HTR-8/SVneo (cell line): ENCODE measurements at places on chromosomes 16 and 17.
A peak's percentile ranks its signal among the peaks of the same experiment; 100 is the strongest.

GRCh38 chr16:72736074-72736473 is 311.9 kb downstream of the ZFHX3 start:
- no peak for DNase-seq

GRCh38 chr16:55225972-55226542 is 97.9 kb upstream of the IRX6 start:
- no peak for DNase-seq

DNA sequence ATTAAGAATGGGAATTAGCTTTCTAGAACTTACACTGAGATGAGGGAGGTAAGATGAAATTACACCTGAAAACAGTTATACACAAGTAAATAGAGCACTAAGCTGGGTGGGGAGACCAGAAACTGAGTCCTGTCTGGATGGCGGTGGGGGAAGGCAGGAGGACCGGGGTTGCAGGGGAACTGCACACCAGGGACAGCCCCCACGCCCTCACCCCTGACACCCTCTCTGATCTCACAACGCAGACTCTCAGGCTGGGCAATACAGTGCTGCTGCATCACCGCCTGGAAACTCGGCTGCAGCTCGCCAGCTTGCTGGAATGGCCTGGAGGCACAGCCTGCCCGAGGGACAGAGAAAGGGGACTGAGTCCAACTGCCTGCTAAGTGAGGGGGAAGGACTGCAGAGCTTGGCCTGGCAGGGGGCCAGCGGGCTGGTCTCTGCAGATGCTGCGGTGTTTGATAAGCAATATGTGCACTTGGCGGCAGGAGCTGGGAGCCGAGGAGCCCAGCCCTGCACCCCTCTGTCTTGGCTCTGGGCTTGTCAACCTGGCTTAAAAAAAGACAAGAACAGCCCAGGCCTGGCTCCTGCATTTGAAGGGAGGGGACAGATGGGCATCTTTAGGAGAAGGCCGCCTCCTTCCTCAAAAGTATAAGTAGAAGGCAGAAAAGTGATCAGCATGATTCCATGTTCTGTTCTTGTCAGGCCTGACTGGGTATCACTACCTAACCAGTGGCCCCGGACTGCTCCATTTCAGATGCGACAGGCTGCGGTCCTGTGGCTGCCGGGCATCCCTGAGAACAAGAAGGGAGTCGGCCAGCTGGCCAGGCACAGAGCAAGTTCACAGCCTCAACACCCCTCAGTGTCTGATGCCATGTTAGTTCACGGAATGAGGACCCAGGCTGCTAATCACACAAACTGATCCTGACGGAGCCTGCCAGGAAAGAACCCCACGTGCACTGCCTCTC is 30.2 kb downstream of the SPHK1 start:
- no peak for DNase-seq

- no peak for DNase-seq
Observed at GRCh38 chr16:52578007-52578828, 31.3 kb upstream of the TOX3 start.

DNA sequence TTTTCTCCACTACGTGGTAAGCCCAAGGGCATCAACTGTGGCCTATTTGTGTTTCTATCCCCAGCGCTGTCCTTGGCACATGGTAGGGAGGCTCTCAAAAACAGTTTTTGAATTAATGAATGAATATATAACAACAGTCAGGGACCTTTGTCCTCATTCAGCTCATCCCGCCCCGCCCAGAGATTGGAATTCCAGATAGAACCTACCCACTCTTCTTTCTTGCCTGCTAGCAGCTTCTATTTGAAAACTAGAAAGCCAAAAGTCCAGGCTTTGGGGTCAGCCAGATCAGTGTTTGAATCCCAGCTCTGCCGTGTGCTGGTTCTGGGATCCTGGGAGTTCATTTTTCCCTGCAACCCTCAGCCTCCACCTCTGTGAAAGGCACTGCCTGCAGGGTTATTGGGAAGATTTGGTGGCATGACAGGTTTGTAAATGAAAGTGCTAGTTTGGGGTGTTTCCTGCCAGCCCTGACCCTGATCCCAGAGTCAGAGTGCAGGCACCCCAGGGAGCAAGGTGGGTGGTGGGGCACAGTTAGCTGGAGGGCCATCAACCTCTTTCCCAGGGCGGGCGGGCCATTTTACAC is 4.5 kb downstream of the NHERF1 start:
- no peak for DNase-seq

- DNase-seq: no peak
Observed at GRCh38 chr16:87320510-87321227, 3.5 kb upstream of the C16orf95 start.

DNA sequence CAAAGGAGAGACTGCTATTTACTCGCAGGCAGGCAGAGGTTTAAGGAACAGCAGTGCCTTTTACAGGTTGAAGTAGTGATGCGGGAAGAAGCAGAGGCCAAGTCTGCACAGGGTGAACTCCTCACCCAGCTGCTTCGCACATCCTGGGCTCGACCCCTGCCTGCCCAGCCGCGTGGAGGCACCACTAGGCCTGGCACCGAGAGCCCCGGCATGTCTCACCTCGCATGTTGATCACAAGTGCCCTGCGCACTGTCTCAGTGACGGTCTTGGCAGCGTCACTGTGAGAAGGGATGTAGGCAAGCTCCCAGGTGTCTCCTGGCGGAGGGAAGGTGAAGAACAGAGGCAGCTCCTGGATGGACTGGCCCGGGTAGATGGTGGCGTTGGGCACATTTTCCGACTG is 14.7 kb downstream of the ABCA3 start:
- no peak for DNase-seq

- no peak for DNase-seq
Observed at GRCh38 chr17:602436-602835, 112.2 kb downstream of the VPS53 start.

DNA sequence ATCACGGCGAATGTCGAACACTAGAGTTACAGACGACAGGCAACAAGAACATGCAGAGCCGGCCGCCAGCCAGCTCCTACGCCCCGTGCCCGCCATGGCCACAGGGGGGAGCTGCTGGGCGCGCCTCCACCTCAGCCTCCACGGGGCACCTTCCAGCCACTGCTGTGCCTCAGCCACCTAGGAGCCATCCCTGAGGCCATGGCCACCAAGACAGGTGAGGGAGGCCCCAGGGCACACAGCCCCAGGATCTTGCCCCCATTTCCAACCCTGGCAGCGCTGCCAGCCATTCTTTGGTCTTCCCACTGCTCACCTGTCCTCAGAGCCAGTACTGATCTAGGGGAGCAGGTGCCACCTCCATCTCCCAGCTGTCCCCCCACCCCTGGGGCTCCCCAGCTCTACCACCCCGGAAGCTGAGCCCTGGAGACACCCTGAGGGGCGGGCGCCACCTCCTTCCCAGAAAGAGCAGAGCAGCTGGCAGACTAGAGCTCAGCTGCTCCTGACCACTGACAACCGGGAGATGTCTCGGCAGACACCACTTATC is 11.8 kb downstream of the GNPTG start:
- DNase-seq: peak; percentile 65

DNA sequence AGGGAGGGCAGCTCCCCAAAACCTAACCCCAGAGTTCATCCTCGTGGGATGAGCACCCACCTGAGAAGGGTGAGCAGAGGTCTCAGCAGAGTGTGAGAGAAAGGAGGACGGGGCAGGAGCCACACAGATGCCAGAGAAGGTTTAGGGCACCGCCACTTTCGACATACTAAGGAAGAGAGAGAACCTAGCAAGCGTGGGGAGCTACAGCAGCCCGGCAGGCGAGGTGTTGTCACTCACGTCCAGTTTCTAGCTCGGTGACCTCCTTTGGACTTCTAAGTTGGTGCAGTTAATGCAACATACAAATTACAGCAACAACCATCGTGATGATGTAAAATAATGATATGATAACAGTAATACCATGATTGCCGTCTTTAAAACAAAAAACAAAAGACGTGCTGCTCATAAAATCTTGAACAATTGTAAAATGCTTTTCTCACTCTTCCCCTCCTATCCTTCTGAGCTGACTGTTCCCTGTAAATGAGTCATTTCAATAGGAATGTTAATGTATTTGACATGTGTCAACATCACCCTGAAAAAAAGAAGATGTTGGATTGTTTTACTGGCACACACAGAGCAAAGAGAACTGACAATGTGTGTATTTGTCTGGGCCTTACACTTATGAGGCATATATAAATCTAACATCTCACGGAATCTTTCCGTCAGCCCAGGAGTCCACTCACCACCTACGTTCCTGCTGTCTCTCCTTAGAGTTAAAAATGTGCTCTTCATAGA is 158.2 kb upstream of the MAF start:
- DNase-seq: no peak

GRCh38 chr16:85958731-85959130 is 59.8 kb downstream of the IRF8 start:
- no peak for DNase-seq

GRCh38 chr17:34592002-34592401 is 12.6 kb downstream of the TMEM132E start:
- no peak for DNase-seq

DNA sequence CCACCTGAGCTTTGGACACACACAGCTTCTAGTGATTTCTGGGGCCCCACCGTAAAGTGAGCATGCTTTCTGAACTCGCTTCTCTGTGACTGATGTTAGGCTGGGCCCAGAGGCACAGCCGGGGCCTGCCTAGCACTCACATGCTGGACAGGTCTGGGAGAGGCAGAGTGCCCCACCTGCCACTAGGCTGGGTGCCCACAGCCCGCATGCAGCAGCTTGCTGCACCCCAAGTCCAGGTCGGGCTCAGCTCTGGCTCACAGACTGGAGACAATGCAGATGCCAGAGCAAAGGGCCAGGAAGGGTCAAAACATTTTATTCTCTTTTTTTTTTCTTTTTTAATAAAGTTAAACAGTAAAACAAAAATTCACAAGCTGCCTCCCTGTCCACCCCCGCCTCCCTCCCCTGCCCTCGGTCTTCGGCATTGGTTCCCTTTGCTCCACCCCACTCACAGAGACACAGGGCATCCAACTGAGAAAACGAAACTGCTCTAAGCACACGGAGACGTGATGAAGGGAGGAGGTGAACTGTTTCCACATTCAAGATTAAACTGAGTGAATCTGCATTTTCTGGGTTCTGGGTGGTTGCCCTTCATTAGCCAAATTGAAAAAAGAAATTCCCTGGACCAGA is 9.7 kb downstream of the CNP start:
- no peak for DNase-seq

DNA sequence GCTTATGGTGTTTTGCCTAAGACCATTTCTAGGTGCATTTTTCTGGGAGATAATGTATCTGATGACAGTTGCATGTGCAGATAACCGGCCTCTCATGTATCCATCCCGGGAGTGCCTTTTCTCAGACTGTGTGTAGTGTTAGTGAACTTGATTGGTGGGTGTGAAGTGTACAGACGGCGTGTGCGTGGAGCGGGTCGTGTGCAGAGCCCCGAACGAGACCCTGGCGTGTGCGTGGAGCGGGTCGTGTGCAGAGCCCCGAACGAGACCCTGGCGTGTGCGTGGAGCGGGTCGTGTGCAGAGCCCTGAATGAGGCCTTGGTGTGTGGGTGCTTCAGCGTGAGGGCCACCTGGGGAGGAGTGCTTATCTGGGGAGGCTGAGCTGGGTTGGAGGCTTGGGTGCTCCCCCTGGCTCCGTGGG is 28.9 kb upstream of the ZNF750 start:
- DNase-seq: no peak

DNA sequence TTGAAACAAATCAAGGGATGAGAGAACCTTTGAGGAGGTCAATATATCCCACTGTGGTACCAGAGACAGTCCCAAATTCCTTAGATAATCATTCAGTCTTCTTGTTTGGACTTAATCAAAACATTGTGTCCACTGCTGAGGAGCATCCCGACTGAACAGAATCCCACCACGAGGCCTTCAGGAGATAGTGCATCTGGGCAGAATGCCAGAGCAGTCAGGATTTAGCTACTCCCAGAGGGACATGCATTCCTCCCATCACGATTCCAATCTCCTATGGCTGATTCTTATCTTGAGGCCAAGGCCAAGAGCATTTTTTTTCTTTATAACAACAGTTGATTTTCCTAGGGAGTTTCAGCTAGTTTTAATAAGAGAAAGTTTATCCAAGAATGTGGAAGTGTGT is 87.4 kb upstream of the COX10 start:
- no peak for DNase-seq

DNA sequence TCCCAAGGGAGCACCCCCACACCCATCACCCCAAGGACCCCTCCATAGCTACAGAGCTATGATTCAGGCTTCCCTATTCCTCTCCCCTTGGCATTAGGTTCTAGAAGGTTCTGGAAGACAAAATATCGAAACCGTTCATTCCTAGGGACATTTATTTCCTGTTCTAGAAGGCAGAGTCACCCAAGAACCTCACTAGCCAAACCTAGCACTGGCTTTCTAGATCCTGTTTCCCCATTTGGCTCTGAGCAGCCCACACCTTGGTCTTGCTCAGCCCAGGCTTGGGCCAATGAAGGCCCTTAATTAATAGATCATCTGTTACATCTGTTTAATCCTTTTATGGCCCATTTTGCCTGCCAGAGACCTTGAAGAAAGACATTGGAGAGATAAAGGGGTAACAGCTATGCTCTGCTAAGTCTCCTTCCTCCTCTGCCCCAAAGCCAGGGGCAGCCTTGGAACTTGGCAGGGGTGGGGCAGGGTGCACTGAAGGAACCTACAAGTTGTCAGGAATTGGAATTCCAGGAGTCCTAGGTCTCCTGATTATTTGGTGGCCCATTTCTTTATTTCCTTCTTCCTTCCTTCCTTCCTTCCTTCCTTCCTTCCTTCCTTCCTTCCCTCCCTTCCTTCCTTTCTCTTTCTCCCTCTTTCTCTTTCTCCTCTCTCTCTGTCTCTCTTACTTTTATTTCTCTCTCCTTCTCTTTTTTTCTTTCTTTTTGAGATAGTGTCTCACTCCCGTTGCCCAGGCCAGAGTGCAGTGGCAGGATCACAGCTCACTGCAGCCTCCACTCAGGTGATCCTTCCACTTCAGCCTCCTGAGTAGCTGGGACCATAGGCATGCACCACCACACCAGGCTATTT is 8.7 kb upstream of the FZD2 start:
- no peak for DNase-seq

- DNase-seq: peak; percentile 41
Observed at GRCh38 chr16:50213939-50214519, 52.3 kb upstream of the ADCY7 start.

DNA sequence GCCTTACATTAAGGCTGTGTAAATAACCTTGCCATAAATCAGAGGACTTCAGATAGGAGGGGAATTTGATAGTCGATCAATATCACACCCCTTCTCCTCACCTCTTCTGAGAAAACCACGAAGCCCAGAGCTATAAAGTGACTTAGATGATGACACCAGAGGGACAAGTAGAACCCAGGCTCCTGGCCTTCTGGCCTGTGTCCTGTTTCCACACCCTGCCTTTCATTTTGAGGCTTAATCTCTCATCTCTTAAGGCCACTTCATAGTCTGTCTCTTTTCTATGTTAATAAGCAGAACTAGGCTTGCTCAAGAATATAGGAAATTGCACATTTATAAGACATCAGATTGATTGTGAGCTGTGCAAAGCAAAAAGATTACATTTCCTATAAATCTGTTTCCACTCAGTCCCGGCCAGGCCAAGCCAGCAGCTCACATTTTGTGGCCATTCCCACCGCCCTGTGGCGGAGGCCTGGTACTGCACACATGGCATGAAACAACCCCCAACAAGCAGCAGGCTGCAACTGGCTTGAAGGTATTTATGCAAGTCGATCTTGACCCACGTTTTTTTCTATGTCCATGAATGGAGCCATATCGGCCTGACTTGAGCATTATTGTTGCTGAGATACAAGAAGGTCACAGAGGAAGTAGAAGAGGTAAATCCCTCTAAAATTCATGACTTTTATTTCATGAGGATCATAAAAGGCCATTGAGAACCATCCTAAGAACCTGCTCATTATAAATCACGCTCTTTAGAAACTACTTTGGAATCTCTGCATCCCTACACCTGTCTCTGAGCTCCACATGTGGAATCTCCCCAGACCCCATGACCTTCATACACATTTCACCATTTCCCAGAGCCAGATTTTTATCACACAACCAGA is 93.7 kb downstream of the PMP22 start:
- peak; percentile 86 for DNase-seq

GRCh38 chr16:9079430-9079812 is 12.0 kb upstream of the HAPSTR1 start:
- DNase-seq: no peak
